ENCODE measurements at places on chromosomes 16 and 17. TPM values are rescaled to one million over a fixed set of nuclear protein-coding genes. Genes with fewer than 3 reads are reported as not detected.

CMTM2 gene
- not detected for total RNA-seq

ALDH3A2 gene
- 197 TPM for total RNA-seq

HSD17B2 gene
- total RNA-seq = 0.11 TPM

OR4D1 gene
- not detected for total RNA-seq

APRT gene
- total RNA-seq = 310 TPM

SULT1A2 gene
- total RNA-seq = not detected

SHCBP1 gene
- 29.2 TPM for total RNA-seq

MFAP4 gene
- total RNA-seq = not detected

RAB11FIP4 gene
- total RNA-seq = 1.4 TPM

Data from A549 treated with GW870086 at 1 μM for 4 hours (cell line).